ENCODE measurements at places on chromosomes 12 and 14.
A peak's percentile ranks its signal among the peaks of the same experiment; 100 is the strongest.

GRCh38 chr14:85057221-85057620 lies 472.7 kb upstream of the FLRT2 start:
- DNase-seq, result no peak

DNA sequence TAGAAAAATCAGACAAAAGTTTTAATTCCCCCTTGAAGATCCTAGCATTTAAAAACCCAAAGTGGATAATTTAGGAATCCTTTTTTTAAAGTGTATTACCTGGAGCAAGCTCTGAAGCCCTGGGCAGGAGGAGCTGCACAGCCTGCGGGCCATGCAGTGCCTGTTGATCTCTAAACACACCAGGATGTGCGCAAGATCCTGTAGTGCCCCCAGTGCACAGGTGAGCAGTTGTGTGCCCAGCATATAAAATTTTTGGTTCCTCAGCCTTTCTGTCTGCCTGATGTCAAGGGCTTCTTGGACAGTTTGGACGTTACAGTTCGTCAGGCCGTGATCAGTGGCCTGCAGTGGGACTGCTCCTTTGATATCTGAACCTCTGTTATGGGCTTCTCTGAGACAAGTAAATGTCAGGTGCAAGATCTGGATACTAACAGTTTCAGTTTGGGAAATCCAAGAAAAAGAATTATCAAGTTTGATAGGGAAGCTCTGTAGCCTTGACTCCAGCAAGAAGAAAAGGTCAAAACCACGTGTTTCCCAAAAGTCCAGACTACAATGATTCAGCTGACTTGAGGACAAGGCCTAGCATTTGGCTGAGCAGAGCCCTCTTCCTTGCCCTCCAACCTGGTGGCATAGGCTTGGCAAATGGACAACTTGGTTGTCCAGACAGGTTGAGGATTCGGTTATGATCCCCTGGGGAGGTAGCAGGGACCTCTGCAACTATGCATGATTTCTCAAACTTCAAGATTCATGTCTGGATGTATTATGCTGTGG lies 1.0 kb downstream of the ATXN7L3B start:
- DNase-seq, result peak; percentile 23

DNA sequence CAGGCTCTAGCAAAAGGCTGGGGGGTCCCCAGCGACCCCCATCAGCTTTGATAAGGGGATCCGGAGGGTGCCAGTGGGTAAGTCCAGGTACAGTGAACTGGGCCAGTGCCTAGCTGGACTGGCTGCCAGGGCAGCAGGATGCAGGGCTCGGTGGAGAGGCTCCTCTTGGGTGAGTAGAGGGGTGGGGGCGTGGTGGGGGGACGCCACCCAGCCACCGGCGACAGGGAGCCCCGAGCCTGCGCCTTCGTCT lies 171 bp downstream of the RAPGEF3 start:
- DNase-seq, result no peak

DNA sequence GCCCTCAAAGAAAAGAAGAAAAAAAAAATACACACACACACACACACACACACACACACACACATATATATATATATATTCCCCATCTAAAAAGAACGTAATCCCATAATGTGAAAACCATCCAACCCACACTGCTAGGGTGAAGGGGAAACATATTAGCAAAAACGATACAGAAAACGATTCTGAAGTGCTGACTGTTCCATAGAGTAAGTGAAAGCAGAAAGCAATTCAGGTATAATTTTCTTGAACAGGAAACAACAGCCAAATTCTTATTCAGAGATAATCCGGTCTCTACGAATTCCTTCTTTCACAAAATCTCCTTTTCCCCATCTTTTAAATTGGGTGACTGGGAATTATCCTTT lies 393.5 kb downstream of the NOVA1 start:
- no peak for DNase-seq

GRCh38 chr14:102945346-102946130 lies 23.1 kb downstream of the AMN start:
- DNase-seq, result no peak

DNA sequence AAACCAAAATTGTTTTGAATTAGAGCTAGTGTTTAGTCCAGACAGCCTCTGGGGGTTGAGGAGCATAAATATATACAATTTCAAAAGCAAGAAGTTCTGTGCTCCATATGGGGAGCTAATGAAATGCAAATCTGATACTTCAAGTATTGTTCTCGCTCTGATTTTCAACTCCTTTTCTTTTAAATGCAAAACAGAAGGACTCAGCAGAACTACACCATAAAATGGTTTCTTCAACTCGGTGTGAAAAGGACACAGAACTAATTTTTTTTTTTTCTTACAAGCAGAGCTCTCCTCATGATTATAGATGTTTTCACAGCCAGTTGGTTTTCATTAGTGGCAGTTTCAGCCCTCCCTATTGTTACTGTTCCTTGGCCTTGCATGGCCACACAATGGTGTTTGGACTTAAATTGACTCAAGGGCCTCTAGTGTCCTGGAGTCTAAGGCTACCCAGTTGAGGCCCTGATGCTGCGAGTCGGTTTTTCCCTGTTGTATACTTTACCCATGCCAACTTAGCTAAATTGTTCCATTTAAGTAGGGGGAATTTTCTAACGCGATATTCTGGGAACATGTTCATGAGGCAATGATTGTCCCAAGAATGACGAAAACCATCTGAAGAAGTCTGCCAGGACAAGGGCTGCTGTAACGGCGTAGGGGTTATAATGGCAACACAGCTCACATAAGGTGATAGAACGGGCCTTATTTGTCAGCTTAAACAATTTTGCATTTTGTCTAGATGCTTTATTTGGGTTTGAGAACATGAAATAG lies 120.3 kb downstream of the GPR135 start:
- no peak for DNase-seq

GRCh38 chr12:34400986-34401658 lies 378.8 kb downstream of the ALG10 start:
- no peak for DNase-seq

DNA sequence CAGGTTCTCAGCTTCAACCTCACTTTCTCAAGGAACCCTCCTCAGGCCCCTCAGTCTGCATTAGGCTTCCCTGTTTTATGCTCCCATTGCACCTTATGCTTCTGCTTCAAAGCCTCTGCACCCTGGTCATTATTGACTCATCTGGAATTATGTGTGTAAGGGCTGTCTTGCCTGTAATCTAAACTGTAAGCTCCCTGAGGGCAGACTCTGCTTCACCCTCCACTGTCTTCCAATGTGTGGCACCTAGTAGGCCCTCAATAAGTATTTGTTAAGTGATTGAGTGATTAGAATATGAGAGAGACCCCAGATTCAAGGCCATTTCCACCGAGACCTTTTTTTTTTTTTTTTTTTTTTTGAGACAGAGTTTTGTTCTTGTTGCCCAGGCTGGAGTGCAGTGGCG lies 79.1 kb downstream of the VCPKMT start:
- DNase-seq, result no peak

DNA sequence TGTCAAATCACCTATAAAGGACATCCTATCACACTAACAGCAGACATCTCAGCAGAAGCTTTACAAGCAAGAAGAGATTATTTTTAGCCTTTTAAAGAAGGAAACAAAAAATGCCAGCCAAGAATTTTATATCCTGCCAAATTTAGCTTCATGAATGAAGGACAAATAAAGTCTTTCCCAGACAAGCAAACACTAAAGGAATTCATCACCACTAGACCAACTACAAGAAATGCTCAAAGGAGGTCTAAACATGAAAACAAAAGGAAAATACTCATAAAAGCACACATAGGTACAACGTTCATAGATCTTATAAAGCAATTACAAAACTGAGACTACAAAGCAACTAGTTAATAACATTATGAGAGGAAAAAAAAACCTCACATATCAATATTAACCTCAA lies 20.7 kb upstream of the STAB2 start:
- DNase-seq, result no peak

DNA sequence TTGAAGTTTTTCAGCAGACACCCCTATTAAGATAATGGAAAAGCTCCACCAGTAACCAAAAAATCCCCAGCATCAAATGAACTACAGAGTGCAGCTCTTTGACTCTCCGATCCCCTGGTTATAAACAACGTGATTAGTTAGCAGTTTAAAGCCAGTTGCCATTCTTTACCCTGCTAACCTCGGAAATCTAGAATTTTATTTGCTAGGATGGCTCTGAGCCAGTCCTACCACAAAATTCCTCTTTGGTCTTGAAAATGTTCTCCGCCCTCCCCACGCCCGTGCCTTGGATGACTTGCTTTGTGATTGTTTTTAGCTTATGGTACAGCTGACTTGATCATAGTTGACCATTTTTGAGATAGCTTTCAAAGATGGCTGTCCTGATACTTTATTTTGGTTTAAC lies 1.2 kb downstream of the KLHDC2 start:
- no peak for DNase-seq
